ENCODE measurements at places on chromosomes 2 and 18.

DNA sequence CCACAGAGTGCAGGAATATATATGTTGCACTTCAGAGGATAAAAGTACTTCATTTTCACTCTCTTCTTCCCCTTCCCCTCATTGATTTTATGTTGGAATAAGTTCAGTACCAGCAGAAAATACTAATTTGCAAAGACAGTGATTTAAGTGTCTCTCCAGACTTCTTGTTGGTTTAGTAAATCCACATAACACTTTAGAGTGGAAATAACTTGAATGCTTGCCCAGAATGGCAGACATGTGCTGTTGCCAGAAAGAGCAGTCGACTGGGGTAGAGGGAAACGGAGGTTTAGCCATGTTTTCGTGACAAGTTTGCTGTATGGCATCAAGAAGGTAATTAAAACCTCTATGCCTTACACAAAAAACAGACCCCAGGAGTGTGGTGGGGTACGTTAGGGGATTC, 246.0 kb upstream of the CXCR4 start:
- DNase-seq = no peak

- DNase-seq = no peak
Measured at GRCh38 chr2:191341436-191341835, 96.2 kb downstream of the MYO1B start.

DNA sequence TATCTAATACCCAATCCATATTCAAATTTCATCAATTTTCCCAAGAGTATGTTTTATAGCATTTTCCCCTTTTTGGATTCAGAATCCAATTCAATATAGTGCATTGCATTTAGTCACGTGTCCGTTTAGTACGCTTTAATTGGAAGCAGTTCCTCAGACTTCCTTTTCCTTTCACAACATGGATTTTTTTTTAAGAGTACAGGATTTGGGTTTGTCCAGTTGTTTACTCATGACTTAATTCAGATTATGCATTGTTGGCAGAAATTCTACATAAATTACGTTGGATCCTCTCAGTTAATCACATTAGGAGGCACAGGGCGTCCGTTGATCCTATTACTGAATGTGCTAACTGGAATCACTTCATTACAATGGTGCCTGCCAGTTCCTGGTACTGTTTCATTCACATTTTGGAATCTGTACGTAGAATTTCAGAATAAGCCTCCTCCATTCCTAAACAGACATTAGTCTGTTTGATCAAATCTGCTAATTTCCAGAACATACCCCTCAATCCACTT, 70.0 kb upstream of the ATIC start:
- no peak for DNase-seq

- no peak for DNase-seq
Measured at GRCh38 chr2:62547854-62548253, 41.9 kb upstream of the TMEM17 start.

- DNase-seq = no peak
Measured at GRCh38 chr2:241224851-241225438, 36.5 kb downstream of the ANO7 start.

- DNase-seq = no peak
Measured at GRCh38 chr2:216430811-216431530, 18.7 kb downstream of the SMARCAL1 start.

DNA sequence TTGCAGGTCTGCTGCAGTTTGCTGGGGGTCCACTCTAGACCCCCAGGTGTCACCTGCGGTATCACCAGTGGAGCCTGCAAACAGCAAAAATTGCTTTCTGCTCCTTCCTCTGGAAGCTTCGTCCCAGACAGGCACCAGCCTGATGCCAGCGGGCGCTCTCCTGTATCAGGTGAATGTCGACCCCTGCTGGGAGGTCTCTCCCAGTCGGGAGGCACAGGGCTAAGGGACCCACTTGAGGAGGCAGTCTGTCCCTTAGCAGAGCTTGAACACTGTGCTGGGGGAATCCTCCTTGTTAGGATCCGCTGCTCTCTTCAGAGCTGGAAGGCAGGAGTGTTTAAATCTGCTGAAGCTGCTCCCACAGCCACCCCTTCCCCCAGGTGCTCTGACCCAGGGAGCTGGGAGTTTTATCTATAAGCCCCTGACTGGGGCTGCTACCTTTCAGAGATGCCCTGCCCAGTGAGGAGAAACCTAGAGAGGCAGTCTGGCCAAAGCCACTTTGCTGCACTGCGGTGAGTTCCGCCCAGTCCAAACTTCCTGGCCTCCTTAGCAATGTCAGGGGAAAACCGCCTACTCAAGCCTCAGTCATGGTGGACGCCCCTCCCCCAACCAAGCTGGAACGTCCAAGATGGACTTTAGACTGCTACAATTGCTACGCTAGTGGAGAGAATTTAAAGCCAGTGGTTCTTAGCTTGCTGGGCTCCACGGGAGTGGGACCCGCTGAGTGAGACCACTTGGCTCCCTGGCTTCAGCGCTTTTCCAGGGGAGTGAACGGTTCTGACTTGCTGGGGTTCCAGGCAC, 652.5 kb downstream of the KCNJ3 start:
- no peak for DNase-seq

DNA sequence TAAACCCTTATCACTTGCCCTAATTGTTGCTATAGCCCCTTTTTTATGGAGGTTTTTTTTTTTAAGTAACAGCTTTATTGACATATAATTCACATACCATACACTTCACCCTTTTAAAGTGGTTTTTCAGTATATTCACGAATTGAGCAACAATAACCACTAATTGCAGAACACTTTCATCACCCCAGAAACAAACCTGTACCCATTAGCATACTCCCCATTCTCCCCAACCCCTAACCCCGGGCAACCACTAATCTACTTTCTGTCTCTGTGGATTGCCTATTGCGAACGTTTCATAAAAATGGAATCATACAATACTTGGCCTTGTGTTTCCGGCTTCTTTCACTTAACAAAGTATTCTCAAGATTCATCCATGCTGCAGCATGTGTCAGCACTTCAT, 213.6 kb downstream of the ATAD2B start:
- DNase-seq = no peak

GRCh38 chr2:165618806-165619205, 149.3 kb downstream of the CSRNP3 start:
- no peak for DNase-seq

GRCh38 chr2:192159736-192160135, 35.0 kb downstream of the TMEFF2 start:
- no peak for DNase-seq

All from NCI-H2171 treated with DMSO at 0.1 percent for 48 hours (cell line).